ENCODE measurements at places on chromosomes 11 and 22.
A peak's percentile ranks its signal among the peaks of the same experiment; 100 is the strongest.

DNA sequence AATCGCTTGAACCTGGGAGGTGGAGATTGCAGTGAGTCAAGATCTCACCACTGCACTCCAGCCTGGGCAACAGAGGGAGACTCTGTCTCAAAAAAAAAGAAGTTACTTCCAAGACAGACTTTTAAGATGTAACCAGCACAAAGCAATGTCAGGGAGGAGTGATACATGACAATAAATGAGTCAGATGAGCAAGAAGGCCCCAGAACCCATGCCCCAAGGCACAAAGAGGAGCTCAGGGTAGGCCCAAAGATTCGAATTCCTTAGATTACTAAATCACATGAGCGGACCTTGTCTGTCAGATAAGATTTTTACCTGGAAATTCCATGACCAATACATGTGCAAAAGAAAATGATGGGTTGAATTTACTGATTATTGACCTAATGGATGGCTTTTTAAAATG lies 10.5 kb upstream of the JHY start:
- no peak for DNase-seq

DNA sequence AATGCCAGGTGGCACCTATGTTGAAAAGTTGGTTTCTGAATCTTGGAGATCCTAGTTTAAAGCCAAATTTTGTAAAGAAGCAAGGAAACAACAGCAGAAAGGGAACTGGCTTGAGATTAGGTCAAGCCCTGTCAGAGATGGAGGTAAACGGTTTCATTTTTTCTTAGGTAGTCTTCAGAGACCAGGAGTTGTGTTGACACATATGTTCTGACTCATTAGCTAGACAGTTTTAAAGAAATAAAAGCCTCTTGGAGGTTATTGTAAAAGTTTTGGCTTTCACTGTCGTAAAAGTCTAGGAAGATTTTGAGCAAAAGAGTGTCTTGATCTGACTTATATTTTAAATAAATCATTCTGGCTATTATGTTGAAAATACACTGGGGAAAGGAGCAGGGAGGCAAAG lies 151.5 kb upstream of the CTSC start:
- DNase-seq: no peak

GRCh38 chr11:132862933-132863332 lies 669.4 kb downstream of the OPCML start:
- DNase-seq: no peak

- no peak for DNase-seq
Observed at GRCh38 chr11:95338430-95338991, 107.5 kb upstream of the SESN3 start.

- peak; percentile 89 for DNase-seq
Observed at GRCh38 chr22:41697126-41697775, 2.1 kb upstream of the MEI1 start.

DNA sequence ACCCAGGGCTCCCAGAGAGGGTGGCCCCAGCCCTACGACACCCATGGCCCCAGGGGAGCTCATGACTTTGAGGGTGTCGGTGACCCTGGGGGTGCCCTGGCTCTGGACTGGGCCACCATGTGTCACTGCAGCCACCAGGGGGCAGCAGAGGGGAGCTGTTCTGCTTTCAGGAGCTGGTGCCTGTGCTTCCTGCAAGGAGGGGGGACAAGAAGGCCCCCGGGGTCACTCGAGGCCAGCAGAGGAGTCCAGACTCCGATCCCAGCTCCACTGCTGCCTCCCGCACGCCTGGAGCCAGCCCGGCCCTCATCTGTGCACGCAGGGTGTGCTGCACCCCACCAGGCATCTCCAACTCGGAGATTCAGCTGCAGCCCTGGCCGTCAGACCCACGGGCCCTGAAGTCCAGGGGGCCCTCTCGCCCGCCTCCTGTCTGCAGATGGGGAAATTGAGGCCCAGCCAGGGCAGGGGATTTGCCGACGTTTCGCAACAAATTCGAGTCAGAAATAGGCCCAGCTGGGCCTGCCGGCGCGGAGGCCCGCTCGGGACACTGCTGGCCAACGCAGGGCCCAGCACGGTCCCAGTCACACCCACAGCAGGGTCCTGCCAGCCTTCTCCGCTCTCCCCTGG lies 29.5 kb upstream of the WNT7B start:
- DNase-seq: peak; percentile 86

DNA sequence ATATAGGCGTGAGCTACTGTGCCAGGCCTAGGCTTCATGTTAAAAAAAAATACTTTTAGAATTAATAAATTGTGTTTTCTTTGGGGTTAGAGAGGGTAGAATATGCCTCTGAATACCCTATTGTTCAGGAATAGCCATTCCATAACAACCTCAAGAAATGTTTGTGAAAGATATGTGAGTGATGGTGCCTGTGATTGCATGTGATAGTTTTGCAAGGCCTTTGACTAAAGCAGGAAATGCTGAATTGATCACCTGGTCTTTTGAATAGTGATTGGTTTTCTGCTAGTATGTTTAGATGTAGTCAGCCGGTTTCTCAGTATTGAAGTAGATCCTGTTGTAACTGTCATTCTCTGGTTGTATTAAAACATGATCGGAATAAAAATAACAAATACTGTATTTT lies 73.4 kb downstream of the UVRAG start:
- no peak for DNase-seq

- no peak for DNase-seq
Observed at GRCh38 chr11:77602381-77603088, 12.8 kb downstream of the AQP11 start.

DNA sequence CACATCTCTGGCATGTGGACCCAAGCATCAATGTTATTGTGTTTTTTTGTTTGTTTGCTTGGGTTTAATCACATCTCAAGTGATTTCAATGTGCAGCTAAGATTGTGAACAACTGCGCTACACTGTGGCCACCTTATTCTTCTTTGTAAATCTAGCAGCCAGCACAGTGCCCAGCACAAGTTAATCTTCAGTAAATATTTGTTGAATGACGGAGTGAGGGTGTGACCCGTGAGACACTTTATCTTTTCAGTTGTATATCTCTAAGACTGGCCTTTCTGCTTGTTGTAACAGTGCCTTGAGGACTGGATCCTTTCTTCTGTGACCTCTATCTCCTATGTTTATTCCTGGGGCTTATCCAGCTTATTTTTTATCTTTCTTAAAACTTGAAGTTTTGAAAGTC lies 21.4 kb upstream of the AMOTL1 start:
- no peak for DNase-seq

DNA sequence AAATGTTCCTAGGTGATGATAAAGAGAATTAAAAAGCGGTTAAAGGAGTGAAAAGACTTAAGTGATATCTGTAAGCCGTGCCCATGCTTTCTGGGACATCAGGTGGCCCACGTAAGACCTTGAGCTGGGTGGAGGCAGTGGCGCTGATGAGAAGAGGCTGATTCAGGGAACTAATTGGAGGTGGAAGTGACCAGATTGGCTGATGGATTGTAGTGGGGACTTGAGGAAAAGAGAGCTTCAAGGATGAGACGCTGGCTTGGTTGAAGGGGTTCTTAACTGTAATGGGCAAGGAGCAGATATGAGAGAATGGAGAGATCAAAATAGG lies 69.1 kb upstream of the EP300 start:
- no peak for DNase-seq

DNA sequence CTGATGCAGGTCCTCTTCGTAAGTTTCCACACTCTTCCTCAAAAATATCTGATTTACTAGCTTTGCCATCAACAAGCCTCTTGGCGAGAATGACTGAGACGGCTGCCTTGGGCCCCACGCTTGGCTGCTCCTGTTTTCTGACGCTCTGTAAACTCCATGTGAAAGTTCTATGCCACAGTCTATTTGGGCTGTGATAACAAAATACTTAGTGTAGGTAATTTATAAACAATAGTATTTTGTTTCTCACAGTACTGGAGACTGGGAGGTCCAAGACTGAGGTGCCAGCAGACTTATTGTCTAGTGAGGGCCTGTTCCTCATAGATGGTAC lies 123.2 kb upstream of the SORL1-AS1 start:
- DNase-seq: no peak

DNA sequence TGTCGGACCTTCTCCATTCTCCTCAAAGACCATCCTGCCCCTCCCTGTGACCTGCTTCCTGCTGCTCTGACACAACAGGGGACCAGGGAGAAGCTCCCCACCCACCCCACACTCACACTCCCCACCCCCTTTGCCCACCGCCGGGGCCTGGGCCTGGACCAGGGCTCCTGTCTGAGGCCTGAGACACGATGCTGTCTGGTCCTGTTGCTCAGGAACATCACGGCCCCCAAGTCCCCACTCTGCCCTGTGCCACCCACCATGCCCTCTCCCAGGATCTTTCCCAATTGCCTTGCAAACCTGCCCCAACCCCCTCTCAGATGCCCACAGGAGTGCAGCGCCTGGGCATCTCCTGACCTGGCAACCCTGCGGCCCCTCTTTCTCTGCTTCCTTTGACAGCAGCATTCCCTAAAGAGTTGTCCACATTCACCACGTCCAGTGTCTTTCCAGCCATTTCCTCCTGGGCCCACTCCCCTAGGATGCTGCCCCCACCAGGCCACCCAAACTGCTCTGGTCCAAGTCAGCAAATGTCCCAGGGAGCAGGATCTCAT lies 10.8 kb downstream of the CSF2RB start:
- no peak for DNase-seq

DNA sequence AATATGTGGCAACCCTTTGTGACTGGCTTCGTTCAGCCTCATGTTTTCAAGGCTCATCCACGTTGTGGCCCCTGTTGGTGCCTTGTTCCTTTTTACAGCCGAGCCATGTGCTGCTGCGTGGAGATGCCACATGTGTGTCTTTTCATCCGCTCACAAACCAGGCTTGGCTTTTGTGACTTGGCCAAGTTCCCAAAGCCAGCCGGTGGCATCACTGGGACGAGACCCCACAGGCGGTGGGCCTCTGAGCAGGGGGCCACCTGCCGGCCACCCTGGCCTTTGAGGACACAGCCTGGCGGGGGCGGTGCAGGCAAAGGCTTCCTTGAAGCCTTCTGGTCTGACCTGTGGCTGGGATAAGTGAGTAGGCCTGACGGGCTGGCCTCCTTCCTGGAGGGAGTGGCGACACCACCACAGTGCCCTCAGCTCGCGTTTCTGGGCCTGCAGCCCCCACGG lies 10.5 kb downstream of the GRK2 start:
- peak; percentile 73 for DNase-seq

DNA sequence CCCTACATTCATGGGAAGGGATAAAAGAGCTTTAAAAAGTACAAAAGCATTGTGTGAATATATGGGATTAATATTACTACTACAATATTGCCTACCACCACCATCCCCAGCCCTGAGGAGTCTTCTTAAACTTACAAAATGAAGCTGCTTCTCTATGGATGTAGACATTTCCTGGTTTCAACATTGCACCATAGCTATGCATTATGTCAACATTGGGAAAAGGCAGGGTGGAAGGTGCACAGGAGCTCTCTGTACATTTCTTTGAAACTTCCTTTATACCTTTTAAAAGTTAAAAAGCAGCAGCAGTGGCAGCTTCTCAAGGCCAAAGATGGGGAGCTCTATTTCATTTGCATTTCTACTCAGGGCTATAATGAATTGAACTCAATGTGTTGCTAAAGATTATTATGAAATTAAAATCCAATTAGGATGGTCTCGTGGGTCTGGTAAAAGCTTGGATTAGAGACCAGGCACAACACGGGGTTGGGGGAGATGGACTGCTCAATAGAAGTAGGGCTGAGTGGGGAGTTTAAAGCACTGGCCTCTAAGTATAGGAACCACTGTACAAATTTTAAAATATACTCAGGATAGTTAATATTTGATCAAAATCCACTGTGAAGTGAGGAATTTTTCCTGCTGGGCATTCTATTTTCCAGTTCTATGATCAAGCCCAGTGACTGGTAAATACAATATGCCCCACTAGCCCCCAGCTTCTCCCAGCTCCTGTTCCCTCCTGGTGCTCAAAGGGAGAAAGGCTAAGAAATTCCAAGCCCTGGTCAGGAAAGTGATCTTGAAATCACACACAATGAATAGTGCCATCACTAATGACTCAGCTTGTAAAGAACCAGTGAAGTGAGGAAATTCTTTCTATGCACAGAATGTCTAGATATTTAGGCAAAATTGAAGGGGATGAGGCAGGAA lies 362.7 kb upstream of the CCDC90B start:
- DNase-seq: no peak

DNA sequence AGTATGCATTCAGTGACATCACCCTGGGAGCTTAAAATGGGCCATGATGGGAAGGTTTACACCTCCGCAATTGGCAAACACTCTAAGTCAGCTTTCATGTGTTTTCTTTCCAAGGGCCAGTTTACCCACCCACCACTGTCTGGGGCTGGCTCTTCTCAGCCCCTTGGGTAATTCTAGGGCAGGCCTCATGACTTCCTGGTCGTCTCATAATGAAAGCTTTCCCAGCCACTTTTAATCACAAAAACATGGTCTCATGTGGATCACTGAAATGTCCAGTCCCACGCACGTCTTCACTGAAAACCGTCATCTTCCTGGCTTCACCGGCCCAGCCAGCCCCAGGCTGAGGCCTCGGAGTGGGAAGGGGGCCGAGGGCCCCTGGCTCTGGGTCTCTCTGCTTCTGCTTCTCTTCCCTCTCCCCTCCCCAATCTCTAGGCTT lies 58.5 kb upstream of the ANO1 start:
- DNase-seq: no peak

DNA sequence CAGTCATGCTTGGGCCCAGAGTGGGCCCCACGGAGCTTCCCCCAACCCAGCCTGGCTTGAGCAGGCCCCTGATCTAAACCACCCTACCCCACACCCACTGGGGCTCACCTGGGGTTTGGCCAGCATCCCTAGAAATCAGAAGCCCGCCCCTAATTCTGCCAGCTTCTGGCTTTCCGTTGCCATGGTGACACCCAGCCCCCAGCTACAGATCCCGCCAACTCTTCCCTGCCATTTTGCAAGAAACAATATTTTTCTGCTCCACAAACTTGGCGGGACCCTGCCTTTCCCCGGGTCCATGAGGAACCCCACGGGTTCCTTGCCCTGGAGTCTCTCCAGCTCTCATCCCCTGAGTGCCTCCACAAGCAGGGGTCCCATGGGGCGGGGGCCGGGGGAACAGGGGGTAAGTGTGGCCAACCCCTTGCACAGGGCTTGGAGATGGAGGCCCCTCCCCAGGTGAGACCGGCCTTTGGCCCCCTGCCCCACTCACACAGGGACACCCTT lies 90.0 kb downstream of the CDKN1C start:
- no peak for DNase-seq

GRCh38 chr22:44332946-44333345 lies 20.2 kb upstream of the SHISAL1 start:
- DNase-seq: no peak

DNA sequence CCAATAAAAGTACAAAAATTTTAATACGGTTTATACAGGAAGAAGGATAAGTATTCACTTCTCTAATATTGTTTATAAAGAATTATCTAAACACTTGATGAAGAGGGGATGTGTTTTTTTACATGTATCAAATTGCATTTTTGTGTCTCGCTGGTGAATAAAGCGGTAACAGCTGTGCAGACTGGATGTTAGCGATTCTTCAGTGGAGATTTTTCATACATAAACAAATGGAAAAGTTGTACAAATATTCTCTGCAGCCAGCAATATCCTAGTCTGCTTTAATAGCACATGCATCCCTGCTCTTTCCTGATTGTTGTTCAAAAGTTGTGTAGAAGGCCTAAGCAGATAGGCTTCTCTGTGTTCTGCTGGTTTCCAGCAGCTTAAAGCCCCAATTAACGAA lies 369.3 kb downstream of the SOX6 start:
- no peak for DNase-seq

GRCh38 chr22:48896766-48897644 lies 930.7 kb downstream of the BRD1 start:
- no peak for DNase-seq

GRCh38 chr11:23932485-23932898 lies 564.4 kb upstream of the LUZP2 start:
- DNase-seq: no peak
